ENCODE measurements at places on chromosomes 5 and 9. TPM values are rescaled to one million over a fixed set of nuclear protein-coding genes. Genes with fewer than 3 reads are reported as not detected.

The TNFSF8 gene
- polyA plus RNA-seq, result 0.24 TPM

The RFK gene
- polyA plus RNA-seq, result 34.7 TPM

The C5orf58 gene
- not detected for polyA plus RNA-seq

The PCDHGA6 gene
- polyA plus RNA-seq, result 4.2 TPM

The ORM2 gene
- not detected for polyA plus RNA-seq

The CDC20B gene
- 0.89 TPM for polyA plus RNA-seq

GRCh38 chr5:109191153-109191558 lies 218.6 kb downstream of the PJA2 start:
- DNase-seq, result no peak

GRCh38 chr5:37830348-37830747 lies 9.5 kb downstream of the GDNF start:
- no peak for DNase-seq

GRCh38 chr5:28807195-28807729 lies 1768.9 kb upstream of the CDH9 start:
- no peak for DNase-seq

GRCh38 chr9:106580546-106580945 lies 282.4 kb upstream of the ZNF462 start:
- DNase-seq, result no peak

GRCh38 chr5:124614105-124614504 lies 132.3 kb downstream of the ZNF608 start:
- no peak for DNase-seq

- no peak for DNase-seq
Measured at GRCh38 chr9:93149361-93149760, 15.3 kb upstream of the NINJ1 start.

DNA sequence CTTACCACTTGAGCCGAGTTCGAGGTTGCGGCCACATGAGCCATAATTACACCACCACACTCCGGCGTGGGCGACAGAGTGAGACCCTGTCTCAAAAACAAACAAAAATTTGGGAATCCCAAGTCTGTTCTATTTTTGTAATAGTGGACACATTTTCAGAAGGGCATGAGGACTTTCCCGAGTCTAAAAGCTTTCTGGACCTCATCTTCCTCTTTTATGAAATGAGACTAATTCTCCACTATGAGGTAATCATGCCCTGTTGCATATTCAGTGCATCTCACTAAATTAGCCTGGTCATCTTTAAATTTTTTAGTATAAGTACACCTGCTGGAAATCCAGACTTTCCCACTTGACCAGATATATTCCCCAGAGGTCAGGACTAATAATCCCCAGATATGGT lies 55.7 kb downstream of the GGTA1 start:
- DNase-seq, result no peak

DNA sequence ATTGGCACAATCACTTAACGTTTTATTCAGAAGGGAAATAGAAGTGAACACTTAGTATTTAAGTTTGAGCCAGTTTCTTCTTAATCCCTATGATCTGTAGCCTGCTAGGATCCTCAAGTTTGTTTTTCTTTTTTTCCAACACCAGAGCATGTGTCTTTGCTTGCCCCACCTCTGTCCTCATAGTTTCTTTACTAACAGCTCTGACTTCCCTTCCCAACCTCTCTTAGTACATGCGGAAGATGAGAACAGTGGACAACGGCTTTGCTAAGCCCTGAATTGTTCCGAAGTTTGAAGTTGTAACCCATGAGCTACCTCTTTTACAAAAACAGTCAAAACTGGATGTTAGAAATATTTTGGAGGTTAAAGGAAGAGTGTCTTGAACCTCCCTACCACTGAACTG lies 61.7 kb upstream of the TAF11L2 start:
- DNase-seq, result peak; percentile 13

DNA sequence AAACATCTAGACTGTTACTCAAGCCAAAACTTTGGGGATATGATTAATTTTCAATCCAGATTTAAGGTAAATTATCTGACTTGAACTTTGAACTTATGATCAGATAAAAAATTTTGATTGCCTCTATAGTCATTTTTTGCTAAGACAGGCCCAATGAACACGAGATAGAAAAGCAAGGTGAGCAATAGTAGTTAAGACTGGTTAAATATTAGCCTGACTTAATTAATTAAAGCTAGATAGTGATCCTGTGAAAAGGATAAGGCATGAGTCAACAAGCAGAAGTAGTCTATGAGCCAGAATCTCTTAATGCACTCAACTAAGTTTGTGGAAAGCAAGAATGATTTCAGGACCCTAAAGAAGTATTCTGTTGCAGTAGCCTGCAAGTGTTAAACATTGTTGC lies 66.5 kb downstream of the PDE4D start:
- no peak for DNase-seq

DNA sequence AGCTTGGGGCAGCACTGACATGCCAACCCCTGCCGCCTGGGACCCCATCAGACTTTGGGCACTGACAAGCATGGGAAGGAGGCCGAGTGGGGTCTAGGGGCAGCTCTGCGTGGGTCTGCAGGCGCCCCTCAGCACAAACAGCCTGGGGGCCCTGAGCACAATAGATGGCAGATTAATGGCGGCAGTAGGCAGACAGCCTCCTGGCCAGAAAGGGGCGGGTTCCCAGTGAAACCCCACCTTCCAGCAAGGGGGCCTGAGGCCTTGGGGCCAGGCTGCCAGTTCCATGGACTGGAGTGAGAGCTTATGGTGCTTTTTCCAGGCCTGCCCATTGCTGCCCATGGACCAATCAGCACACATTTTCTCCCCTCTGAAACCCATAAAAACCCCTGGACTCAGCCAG lies 2031.2 kb downstream of the EFNA5 start:
- no peak for DNase-seq

DNA sequence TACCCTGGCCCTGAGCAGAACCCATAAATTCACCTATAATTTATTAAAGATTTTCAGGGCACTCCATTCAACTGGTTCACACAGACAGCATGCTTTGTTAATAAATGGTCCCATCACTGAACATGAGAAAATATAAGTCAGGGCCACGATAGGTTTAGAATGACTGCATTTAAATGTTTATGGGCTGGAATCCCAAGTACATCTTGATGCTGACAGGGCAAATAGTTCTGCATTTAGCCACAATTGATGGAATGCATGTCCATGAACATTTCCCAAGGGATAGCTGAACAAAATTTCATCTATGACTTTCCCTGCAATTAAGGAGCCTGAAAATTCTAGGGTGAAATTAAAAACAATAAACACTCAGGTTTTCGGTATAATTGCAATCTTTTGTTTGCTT lies 124.5 kb downstream of the CAAP1 start:
- DNase-seq, result no peak

DNA sequence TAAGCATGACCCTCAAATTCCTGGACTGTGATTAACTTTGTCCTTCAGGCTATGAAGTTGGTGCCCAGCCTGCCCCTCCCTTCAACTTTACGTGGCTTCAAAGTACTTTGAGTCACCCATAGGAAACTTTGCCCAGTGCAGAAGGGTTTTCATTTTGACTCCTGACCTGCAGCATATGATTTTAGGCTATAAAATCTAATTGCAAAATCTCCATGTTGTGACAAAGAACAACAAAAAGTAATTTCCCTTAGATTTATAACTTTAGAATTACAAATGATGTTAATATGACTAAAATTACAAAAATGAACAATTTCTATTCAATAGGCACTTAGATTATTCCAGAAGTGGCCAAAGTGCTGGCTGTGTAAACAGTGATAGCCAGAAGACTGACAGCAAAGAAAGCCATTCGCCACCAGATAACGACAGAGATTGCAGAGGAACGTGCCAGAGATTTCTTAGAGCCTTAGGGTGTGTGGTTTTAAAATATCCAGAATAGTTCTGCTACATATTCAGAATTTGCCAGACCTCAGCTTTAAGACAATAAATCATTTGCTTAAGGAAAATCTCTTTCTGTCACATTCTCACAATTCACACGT lies 197.4 kb downstream of the SEMA5A start:
- DNase-seq, result no peak

DNA sequence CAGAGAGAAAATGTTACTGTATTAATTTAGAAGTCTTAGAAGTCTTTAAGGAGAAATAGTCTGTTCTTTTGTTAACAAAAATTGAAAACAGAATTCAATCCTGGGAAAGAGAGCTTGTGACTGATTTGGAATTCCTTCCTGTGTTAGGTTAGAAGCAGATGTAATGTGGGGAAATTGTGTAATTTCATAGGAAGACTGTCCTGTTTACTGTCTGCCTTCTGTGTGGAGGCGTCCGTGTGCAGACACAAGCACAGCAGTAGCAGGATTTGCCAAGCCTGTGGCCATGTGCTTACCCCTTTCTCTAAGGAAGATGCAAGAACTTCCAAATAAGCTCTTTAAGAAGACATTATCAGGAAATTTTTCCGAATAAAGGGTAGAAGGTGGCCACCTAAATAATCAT lies 36.7 kb upstream of the F2R start:
- DNase-seq, result no peak

DNA sequence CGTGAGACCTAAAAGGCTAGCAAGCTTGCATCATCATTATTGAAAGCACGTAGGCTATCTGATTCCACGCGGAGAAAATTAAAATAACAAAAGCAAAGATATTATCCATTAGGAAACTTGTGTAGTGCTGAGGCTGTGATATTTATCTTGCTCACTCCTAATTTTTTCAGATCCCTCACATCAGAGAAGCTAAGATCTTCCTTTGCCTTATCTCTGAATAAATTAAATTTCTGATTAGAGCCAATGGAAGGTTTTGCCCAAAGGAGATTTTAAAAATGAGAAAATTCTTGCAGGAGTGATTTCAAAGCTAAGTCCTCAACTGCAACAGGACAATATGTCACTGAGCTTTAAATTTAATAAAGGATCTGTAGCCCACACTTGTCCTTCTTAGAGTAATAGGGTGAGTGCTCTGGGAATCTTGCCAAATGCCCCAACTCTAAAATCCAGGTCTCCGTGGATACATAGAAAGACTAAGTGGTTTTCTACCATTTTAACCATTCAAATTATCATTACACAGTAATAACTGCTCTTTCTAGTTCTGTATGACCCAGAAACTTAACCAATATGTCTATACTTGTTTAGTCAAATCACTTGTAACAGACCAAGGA lies 295.0 kb downstream of the CAAP1 start:
- no peak for DNase-seq

DNA sequence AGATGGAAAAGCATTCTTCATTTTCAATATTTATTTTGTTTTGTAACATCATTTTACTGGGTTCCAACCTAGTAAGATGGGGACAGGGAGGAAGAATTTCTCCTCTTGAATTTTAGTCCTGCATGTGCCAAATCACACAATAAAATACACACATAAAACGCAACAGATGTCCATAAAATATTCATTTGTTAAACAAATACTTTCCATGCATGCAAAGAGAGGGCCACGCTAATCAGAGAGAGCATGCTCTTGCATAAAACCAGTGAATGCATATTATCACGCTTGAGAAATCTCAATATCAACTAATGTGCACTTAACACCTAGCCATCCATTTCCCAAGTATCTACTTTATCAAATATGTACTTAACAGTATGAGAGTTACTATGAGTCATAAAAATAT lies 212.6 kb upstream of the TARS1 start:
- DNase-seq, result no peak

DNA sequence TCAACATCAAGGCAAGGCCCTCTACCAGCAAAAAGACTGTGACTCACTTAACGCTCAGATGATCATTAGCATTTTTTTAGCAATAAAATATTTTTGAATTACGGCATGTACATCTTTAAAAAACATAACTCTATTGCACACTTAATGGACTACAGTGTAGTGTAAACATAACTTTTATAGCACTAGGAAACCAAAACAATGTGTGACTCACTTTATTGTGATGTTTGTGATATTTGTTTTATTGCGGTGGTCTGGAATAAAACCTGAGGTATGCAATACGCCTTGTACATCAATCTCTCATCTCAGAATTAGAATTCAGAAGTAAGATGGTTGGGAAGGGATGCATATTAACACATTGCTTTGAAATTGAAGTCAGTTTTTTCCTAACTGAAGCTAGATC lies 106.9 kb upstream of the PTCH1 start:
- DNase-seq, result no peak

DNA sequence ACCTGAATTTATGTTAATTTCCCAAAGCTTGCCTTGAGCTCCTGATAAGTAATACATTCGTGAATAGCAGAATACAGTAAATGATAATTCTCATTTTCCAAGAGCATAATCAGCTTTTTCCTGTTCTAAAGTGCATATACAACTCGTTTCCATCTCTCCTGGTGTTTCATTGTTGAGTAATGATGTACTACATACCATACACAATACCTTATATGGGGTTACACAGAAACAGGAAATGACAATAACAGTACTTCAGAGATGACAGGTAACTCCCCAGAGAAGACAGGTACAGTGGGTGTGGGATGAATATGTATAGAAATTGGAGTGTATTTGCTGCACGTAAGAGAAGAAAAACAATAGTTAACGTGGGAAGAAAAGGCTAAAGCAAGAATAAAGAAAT lies 287.1 kb downstream of the TENT4A start:
- DNase-seq, result no peak

- no peak for DNase-seq
Measured at GRCh38 chr9:121637713-121638220, 13.7 kb upstream of the DAB2IP start.

DNA sequence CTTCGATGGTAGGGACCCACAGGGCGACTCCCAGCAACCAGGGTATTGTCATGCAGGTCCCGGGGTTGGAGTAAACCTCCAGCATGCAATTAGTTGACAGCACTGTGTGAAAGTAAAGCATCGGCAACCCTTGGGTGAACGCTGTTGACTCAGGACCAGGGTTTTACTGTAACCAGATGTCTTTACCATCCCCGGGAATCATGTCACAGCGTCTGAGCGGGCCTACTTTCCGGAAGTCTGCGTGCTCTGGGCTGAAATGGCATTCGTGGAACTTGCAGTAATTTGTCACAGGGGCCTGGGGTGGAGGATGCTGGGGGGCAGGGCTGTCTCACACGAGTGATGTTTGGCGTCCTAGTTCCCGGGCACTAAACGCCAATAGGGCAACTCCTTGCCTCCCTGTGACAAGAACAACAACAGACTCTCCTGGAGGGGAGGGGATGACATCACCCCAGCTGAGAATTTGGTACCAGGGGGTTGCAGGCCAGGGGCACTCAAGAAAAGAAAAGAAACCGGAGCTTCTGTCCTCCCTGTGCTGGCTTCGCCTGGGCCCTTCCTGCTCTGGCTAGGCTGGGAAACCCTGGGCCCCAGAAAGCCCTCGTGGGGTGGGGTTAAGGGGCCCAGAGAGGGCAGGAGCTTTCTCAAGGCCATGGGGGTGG lies 10.1 kb upstream of the UBAC1 start:
- DNase-seq, result no peak
